ENCODE measurements at places on chromosomes 5 and 9.

- no peak for DNase-seq
These were observed 214.2 kb downstream of the SLF1 start for GRCh38 chr5:94832685-94833084.

GRCh38 chr5:88374391-88374790 is 105.7 kb upstream of the TMEM161B start:
- no peak for DNase-seq

DNA sequence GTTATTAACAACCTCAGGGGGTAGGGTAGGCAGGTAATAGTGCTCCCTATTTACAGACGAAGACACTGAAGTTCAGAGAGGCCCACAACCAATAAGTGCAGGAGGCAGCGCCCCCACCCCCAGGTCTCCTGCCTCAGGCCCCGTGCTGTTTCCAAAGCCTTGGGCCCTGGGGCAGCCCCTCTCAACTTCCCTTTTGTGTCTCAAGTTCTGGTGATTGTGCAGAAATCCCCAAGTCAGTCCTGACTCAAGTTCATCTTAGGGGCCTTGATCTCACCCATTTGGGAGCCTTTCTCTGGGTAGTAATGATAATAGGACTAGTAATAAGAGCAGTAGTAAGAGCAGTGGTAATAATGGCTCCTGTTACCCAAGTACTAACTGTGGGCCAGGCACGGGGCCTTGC is 35.5 kb upstream of the ASS1 start:
- no peak for DNase-seq

DNA sequence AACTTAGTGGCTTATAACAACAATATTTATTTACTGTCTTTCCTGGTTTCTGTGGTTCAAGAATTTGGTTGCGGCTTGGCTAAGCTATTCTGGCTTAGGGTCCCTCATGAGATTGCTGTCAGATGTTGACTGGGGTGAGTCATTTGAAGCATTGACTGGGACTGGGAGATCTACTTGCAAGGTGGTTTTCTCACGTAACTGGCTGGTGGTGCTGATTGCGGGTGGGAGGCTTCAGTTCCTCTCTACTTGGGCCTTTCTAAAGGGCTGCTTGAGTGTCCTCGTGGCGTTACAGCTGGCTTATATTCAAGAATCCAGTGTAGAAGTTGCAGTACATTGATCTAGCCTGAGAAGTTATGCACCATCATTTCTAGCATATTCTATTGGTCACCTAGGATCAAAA is 218.5 kb upstream of the ELAVL2 start:
- DNase-seq: no peak

- no peak for DNase-seq
These were observed 20.2 kb downstream of the ATPSCKMT start for GRCh38 chr5:10229306-10230048.

DNA sequence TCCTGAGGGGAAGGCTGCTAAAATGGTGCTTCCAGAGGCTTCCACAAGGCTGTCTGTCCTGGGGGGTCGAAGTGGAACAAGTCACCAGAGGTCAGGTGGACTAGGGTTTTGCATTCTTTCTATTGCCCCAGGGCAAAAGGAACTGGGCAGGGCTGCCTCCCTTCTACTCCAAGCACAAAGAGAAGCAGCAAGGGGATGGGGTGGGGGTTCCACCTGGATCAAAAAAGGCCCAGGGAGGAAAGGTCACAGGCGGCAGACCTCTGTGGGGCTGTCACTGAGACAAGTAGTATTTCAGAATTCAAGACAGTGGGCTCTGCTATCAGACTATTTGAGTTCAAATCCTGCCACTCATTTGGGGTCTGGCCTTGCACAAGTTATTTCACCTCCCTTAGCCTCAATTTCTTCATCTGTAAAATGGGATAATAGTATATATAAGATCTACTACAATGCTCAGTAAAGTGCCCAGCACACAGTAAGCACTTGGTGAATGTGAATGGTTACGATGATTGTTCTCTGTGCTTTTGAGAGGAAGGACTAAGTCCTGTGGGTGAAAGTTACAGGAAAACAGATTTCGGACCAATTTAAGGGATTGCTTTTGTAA is 1.9 kb upstream of the ARSI start:
- DNase-seq: no peak

DNA sequence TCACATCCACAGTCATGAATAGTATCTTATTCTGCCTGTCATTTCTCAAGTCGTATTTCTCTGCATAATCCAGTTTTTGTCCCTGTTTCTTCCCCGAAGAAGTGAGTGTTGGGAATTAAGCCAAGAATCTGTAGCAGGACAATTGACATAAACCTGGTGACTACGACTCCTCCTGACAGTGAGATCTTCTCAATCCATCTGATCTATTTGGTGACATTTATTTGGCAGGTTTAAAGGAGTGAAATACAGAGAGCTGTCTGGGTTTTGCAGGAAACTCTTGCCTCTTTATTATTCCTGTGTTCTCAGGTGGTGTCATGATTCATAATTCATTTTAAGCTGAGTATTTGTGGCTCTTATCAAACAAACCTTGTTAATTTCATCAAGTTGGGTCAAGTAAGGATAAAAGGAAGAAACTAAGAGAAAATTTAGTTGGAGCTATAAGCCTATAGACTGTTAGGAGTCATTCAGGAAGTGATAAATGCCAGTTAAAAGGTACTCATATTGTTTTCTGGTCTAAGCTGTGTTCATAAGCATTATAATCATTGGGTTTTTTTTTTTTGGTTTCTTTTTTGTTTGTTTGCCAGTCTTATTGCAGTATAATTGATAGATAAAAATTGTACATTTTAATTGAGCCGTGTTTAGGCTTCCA is 95.9 kb upstream of the PCSK1 start:
- no peak for DNase-seq

DNA sequence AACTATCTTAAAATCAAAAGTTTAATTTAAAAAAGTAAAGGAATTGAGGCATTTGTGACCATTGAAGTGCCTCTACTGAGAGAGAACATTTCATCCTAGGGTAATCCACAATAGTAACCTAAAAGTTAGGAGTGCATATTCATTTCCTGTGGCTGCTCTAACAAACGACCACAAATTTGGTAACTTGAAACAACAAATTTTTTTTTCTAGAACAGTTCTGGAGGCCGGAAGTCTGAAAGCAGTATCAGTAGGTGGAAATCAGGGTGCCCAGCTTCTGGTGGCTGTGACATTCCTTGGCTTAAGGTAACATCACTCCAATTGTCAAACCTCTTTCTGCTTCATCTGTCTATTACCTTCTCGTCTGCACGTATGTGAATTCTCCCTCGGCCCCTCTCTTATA is 67.1 kb upstream of the SSBP2 start:
- no peak for DNase-seq

DNA sequence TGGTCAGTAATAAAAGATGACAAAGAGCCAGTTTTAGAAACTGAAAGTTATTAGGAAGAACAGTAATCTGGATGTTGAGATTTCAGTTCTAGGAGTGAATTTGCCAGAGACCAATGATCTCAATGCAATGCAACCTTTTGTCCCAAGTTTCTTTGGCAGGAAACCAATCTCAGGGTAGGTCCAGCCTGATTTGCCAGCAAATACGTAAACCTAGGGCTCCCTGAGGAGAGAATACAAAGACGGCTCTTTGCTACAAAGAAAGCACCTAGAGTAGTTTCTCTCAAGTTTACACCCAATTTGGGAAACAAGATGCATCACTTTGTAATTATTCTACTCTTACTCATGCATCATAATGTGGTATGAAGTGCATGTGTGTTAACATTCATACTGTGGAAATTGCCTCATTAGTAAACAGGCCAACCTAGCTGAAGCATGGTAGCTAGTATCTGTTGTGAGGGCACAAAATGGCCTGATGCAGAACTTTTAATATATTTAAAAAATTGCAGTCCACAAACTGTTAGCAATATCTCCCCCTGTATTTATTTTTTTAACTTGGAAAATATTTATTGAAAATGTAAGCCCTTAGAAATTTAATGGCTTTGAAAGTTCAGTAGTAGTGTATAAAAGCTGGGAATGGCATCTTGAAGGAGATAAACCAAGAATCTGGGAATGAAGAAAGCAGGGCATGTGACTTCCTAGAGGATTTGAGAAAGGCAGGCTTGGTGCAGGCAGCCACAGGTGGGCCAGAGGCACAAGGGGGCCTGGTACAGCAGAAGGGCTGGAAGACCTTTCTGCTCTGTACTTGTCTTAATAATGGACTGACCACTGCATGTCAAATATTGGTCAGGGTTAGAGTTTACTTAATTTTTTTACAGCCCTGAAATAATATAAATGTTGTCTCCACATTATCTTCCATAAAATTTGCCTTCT is 59.5 kb downstream of the MAST4 start:
- no peak for DNase-seq

DNA sequence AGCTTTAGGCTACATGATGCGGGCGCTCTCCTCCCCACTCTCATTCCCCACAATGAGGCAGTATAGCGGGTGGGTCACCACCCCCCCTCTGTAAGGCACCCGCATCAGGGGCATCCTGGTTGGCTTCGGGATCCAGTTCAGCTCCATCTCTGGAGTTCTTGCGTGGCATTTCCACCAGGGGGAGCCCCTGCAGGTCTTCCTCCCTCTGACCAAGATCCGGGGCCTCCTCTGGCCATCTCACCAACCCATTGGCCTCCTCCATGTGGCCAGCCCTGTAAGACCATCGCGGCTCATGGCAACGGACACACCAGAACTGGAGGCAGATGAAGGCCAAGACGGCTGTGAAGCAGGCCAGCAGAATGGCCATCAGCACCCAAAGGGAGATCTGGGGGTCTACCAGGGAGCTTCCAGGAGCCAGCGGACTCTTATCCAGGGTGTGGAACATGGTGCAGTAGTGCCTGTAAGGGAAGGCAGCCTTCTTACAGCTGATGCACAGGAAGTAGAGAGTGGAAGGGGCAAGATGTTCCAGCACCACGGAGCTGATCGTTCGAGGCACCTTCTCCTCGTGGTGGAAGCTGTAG is 77.0 kb downstream of the CYFIP2 start:
- DNase-seq: no peak

- DNase-seq: no peak
These were observed 262.6 kb downstream of the COX7C start for GRCh38 chr5:86880344-86880743.

DNA sequence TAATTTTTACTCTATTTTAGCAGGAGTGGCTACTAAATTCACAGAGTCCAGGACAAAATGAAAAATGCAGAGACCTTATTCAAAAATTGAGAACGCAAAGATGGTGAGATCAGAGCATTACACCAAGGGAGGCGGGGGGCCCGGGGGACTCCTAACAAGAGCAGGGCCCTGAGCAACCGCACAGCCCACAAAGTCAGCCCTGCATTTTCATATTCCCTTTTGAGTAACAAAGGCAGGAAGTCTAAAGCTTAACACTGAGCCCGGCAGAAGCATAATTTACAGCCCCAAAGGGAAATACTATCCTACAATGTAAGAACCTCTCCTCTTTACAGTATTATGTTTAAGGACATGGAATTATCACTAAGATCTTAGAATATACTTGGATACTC is 69.4 kb downstream of the TLE1 start:
- peak; percentile 17 for DNase-seq

DNA sequence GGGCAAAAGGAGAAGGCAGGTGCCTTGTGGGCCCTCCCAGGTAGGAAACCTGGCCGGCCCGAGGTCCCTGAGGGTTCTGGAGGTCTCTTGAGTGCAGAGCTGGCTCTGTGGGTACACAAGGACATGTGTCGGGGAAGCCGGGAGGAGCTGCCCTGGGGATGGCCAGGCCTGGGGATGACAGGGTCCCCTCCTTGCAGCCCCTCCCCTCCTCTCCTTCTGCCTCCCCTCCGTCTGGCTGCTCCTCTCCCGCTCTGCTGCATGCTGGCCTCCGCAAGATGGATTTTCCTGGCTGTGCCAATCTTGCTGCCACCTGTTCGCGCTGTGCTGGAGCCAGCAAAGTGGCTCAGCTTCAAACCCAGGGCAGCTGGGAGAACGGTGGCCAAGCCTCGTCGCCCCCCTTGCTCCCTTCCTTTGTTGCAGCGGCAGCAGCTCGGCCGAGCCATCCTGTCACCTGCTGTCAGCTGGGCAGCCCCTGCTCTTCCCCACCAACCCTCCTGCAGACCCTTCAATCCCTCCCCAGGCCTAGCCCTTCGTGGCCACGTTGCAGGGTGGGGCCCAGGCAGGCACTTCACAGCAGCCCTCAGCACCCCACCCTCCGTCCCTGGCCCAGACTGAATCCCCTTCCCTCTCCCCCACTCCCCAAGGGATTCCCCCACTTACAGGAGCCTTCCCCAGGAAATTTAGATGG is 17.6 kb upstream of the UNC5A start:
- DNase-seq: no peak

GRCh38 chr9:129202613-129203555 is 24.8 kb upstream of the IER5L start:
- peak; percentile 91 for DNase-seq

- DNase-seq: no peak
These were observed 102.0 kb downstream of the AGTPBP1 start for GRCh38 chr9:85639675-85640186.

- DNase-seq: no peak
These were observed 1274.0 kb upstream of the C9orf72 start for GRCh38 chr9:28847331-28847730.

DNA sequence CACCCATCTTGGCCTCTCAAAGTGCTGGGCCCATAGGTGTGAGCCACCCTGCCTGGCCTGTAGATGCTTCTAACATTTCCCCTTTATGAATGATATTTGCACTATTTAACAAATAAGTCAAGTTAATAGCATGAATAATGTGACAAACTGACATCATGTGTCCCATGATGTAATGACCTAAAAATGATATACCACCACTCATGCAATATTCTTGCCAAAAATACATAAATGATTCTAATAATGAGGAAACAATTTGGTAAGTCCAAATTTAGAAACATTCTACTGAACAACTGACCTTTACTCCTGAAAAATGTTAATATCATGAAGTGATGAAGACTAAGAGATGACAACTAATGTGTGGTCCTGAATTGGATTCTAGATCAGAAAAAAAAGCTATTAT is 33.5 kb upstream of the TRIM14 start:
- no peak for DNase-seq

- no peak for DNase-seq
These were observed 36.8 kb upstream of the UNC5A start for GRCh38 chr5:176773408-176774035.

DNA sequence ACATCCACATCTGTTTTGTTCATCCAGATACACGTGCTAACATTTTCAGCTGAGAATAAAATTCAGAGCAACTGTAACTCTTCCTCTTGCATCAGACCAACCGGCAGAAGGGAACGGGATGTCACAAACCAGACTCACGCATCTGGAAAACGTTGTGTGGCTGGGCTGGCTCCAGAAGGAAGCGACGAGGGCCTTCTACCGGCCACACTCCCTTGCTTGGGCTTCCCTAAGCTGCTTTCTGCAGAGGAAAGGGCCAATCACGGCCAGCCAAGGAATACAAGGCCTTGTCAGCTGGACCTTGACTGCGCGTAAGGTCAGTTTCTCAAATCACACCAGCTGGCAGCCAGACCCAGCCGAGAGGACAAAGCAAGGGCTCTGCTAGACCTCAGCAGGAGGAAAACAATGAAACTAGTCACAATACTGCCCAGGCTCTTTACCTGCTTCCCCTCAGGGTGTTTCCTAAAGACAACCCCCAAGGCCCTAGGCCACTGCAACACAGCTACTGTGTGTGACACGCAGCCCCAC is 106.1 kb downstream of the THBS4 start:
- no peak for DNase-seq

GRCh38 chr9:94868464-94868863 is 142.0 kb downstream of the AOPEP start:
- no peak for DNase-seq

GRCh38 chr9:127537014-127537413 is 75.1 kb upstream of the STXBP1 start:
- DNase-seq: no peak

All from stimulated activated CD4-positive, alpha-beta T cell treated with anti-CD3 and anti-CD28 coated beads, Interleukin-1b, Interleukin-23, amount 100 ng/mL, for 48 hours (primary cell).